ENCODE measurements at places on chromosomes 5 and 9. TPM values are rescaled to one million over a fixed set of nuclear protein-coding genes. Genes with fewer than 3 reads are reported as not detected.

Gene DEPDC1B
- total RNA-seq = 19.1 TPM

Gene SPATA31E1
- total RNA-seq = not detected

Gene FGF1
- total RNA-seq = 0.13 TPM

Gene GDF9
- 0.21 TPM for total RNA-seq

Gene LCN10
- total RNA-seq = not detected

Gene OTP
- 0.07 TPM for total RNA-seq

Gene UNC13B
- total RNA-seq = 8.7 TPM

Gene CAMK2A
- total RNA-seq = 0.87 TPM

Gene LARP1
- total RNA-seq = 116 TPM

Gene PRKACG
- total RNA-seq = not detected

Gene IRF1
- total RNA-seq = 37.6 TPM

Gene PCDHGA9
- not detected for total RNA-seq

Gene EGFL7
- total RNA-seq = 39.5 TPM

Gene CRHBP
- 0.24 TPM for total RNA-seq

Gene TEX48
- total RNA-seq = not detected

Gene RNF180
- 0.31 TPM for total RNA-seq

Gene DMGDH
- total RNA-seq = not detected

Gene FBN2
- total RNA-seq = 16.2 TPM

Gene LYRM7
- 8.7 TPM for total RNA-seq

Gene SLC34A1
- total RNA-seq = not detected

Gene PIP5KL1
- total RNA-seq = 1.5 TPM

Gene SLC6A19
- not detected for total RNA-seq

Gene NR4A3
- 2.0 TPM for total RNA-seq

Gene SH3PXD2B
- total RNA-seq = 16.0 TPM

Gene FOXD4L3
- not detected for total RNA-seq

Gene PGM5
- total RNA-seq = not detected

Gene TMEM171
- 4.8 TPM for total RNA-seq

Gene SLC4A9
- total RNA-seq = 0.01 TPM

Gene POU5F2
- not detected for total RNA-seq

Gene HTR4
- not detected for total RNA-seq

Gene ORM2
- not detected for total RNA-seq

Gene SCGB3A1
- total RNA-seq = not detected

Gene GARIN3
- total RNA-seq = not detected

Gene MAPKAP1
- total RNA-seq = 73.0 TPM

Gene BNC2
- total RNA-seq = 5.1 TPM

Gene SLC35D2
- total RNA-seq = 19.2 TPM

Gene CER1
- total RNA-seq = not detected
